ENCODE measurements at places on chromosomes 1 and 21. TPM values are rescaled to one million over a fixed set of nuclear protein-coding genes. Genes with fewer than 3 reads are reported as not detected.
A peak's percentile ranks its signal among the peaks of the same experiment; 100 is the strongest.

- peak; percentile 45 for DNase-seq
Observed at GRCh38 chr1:1144122-1144842, 28.4 kb upstream of the C1orf159 start.

- DNase-seq = no peak
Observed at GRCh38 chr1:118148034-118148433, 37.0 kb downstream of the SPAG17 start.

DTL gene
- total RNA-seq = 7.1 TPM

- DNase-seq = no peak
Observed at GRCh38 chr1:92299477-92300150, 755 bp downstream of the RPAP2 start.

DNA sequence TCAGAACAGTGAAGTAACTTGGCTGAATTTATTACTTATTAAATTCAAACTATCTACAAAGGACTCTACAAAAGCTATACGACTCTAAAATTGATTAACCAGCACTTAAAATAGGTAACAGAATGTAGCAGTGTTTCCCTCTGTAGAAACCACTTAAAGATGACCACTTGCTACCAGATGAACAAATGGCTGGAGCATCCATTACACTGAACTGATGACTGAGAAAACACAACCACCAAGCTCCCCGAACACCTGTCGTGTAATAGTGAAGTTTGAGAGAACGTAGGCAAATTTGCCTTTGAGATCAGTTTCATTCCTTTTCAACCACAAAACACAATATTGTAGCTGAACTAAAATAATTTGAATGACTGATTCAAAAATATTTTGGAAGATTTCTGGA is 226.7 kb downstream of the KCNT2 start:
- no peak for DNase-seq

- no peak for DNase-seq
Observed at GRCh38 chr1:12302798-12303447, 73.1 kb downstream of the VPS13D start.

LRRC3 gene
- total RNA-seq = 7.1 TPM

CFHR4 gene
- total RNA-seq = not detected

DNA sequence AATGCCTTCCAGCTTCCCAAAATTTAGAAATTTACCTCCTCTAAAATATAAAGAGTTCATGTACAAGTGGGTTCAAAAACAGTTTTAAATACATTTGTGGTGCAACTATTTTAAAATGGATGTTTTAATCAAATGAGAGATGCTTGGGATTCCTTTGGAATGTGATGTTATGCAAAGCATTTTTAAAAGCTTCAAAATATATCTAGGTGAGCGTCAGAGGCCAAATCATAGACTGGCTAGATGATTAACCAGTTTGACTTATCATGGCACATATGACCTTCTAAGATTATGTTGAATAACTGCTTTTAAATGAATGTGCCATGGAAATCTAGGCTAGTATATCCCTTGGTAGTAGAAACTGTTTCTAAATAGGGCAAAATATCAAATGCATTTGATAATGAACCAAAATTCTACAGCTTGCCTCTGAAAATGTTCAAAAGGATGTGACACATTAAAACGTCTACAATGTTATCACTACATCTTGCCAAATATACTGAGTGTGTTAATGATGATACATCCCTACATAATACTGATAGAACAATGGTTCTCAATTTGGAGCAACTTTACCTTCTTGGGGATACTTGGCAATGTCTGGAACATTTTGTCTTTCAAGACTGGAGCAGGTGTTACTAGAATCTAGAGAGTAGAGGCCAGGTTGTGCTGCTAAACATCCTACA is 650.9 kb upstream of the ADGRL2 start:
- no peak for DNase-seq

PCP4L1 gene
- total RNA-seq = 10.1 TPM

GRCh38 chr1:113834716-113835115 is 22.4 kb upstream of the RSBN1 start:
- DNase-seq = no peak

ZSWIM5 gene
- total RNA-seq = 18.6 TPM

GBP5 gene
- total RNA-seq = 5.8 TPM

FAM43B gene
- total RNA-seq = 0.68 TPM

DNA sequence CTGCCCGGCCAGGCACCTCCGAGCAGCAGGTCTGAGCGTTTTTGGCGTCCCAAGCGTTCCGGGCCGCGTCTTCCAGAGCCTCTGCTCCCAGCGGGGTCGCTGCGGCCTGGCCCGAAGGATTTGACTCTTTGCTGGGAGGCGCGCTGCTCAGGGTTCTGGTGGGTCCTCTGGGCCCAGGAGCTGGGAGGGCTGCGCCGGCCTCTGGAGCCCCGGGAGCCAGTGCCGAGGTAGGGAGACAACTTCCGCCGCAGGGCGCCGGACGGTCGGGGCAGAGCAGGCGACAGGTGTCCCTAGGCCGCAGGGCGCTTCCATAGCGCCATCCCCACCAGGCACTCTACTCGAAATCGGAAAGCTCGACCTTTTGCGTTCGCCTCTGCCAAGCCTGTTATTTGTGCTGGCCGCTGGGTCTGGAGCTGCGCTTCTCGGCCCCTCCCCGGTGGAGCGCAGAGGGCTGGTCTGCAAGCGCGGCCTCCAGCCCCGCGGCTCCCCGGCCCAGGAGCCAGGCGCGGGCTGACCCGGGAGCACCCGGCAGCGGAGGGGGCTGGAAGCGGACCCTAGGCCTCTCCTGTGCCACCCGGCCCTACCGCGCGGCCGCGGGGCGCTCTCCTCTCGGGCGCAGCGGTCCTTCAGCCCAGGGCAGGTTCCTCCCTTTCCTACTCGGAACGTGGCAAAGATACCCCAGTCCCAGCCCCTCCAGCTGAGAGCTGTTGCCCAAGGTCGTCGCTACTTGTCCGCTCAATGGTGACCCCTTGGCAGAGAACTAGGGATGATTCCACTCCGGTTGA is 2.2 kb downstream of the SIM2 start:
- DNase-seq = no peak

DNA sequence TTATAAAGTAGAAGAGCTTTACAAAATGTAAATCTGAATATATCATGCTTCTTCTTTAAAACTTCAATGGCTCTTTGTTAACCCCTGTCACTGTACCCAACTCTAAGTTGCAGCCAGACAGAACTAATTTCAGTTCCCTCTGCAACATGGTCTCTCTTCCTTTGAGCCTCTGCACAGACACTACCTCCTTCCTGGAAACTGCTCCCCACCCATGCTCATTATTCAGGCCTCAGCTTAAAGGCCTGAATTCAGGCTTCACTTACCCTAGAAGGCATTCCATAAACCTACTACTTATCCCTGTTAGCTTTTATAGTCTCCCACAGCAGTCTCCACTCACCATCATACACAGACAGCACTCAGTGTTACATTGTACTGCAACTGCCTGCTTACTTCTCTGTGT is 2.6 kb upstream of the EEIG2 start:
- DNase-seq = no peak

KCNAB2 gene
- total RNA-seq = 5.5 TPM

FCAMR gene
- 2.3 TPM for total RNA-seq

TAF1A gene
- 8.5 TPM for total RNA-seq

DNA sequence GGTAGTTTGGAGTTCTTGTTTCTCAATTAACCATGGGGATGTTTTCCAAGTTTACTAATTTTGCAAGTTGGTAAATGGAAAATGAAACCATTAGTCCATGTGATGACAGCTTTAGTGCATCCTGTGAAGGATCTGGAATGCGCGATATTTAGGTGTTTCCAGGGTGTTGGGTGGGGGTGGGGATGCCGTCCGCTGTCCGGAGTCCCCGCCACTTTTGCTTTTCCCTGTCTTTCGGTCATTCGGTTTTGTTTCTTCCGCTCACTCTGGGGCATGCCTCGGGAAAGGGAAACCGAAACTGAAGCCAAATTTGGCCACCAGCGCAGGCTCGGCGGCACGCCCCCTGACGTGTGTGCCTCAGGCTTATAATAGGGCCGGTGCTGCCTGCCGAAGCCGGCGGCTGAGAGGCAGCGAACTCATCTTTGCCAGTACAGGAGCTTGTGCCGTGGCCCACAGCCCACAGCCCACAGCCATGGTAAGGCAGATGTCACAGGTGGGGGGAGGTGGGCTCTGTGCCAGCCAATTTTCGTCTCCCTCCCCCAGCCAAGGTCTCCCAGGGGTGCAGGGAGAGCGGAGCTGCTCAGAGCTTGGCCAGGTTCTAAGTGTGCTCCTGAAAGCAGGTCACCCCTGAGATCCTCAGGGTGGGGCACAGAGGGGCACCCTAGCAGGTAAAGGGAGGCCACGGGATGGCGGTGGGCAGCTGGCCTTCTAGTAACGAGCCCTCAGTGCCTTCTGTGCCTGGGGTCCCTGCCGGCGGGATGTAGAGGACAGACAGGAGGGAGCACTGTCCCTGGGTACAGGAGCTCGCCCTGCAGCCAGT is at the start of gene ISG15:
ISG15 (plus strand) TSS at position 393 of the 817 bp plus-strand sequence; CDS start at position 470, 77 bp downstream.
- peak; percentile 87 for DNase-seq

LCE1A gene
- 3.4 TPM for total RNA-seq
